ENCODE measurements at places on chromosomes 5 and 9. TPM values are rescaled to one million over a fixed set of nuclear protein-coding genes. Genes with fewer than 3 reads are reported as not detected.
A peak's percentile ranks its signal among the peaks of the same experiment; 100 is the strongest.

Gene COL23A1
- total RNA-seq = not detected

DNA sequence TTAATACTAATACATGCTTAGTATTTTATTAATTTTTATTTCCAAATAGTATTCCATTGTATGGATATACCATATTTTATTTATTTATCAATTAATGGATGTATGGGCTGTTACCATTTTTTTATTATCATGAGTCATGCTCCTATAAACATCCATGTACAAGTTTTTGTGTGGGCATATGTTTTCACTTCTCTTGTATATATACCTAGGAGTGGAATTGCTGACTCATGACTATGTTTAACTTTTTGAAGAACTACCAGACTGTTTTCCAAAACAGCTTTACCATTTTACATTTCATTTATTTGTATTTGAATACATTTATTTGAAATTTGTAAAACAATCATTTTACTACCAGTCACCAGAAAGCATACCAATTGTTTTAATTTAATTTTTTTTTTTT lies 14.1 kb upstream of the LRRC19 start:
- H3K4me3 ChIP-seq = no peak overlapping the region
- H3K27ac ChIP-seq = no peak overlapping the region
- H3K4me1 ChIP-seq = no peaks in the 10 kb centered on the region
- no peak for DNase-seq

GRCh38 chr5:178869577-178869976 lies 9.8 kb downstream of the ZNF354B start:
- H3K27me3 ChIP-seq = no peaks in the 10 kb centered on the region
- no peak overlapping the region for H3K27ac ChIP-seq
- H3K4me3 ChIP-seq = no peak overlapping the region
- no peaks in the 10 kb centered on the region for H3K4me1 ChIP-seq

Gene SAXO1
- not detected for total RNA-seq

DNA sequence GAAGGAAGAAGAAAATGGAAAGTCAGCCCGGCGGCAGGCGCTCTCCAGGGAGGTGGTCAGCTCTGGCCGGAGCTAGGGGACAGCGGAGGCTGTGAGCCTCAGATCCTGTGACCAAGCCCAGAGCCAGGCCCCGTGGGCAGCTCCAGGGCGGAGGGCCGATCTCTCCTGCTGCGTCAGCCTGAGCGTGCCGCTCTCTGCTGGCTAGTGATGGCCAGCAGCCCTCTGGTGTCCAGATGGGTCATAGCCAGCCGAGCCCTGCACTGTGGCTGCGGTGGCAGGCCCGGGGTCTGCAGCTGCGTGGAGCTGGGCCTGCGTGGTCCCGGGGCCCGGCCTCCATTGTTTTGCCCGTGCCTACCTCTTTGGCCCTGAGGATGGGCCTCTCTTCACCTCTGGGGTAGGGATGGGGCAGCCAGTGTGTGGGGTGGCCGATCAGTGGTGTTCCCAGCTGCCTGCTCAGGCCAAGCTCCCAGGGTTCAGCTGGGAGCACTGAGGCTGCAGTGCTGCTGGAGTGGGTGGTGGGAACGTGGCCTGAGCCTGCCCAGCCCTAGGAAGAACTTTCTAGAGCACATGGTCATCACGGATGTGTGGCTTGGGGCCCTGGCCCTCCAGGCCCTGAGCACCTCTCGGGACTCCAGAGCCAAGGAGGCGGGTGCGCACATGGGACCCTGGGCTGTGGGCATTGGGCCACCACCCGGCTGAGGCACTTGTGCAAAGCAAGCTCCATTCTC lies 17.1 kb upstream of the NRARP start:
- DNase-seq = peak; percentile 20
- H3K4me1 ChIP-seq = peaks cover 40% of the 10 kb centered on the region
- H3K4me3 ChIP-seq = no peak overlapping the region
- H3K27me3 ChIP-seq = no peaks in the 10 kb centered on the region
- no peak overlapping the region for H3K27ac ChIP-seq
- H3K36me3 ChIP-seq = no peaks in the 10 kb centered on the region

DNA sequence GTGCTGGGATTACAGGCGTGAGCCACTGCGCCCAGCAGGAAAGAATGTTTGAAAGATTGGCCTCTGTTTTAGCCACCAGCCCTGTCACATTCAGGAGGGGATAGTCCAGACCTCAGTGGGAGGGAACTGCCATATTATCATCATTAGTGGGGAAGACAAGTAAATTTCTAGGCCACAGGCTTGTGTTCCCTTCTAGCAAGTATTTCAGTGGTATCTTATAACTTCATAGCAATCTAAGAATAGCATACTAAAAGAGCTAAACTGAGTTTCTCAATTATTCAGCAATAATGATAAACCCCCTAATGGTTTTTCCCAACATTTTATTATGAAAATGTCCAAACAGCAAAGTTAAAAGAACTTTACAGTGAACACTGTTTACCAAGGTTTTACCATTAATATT lies 30.0 kb downstream of the SLC25A51 start:
- H3K4me1 ChIP-seq = no peaks in the 10 kb centered on the region
- no peak overlapping the region for H3K4me3 ChIP-seq
- no peaks in the 10 kb centered on the region for H3K27me3 ChIP-seq
- no peaks in the 10 kb centered on the region for H3K36me3 ChIP-seq
- no peak for DNase-seq

Gene IL33
- 6.2 TPM for total RNA-seq

Gene PALM2AKAP2
- 0.99 TPM for total RNA-seq

Measured in body of pancreas (tissue), 4 donors.